RKO (cell line): ENCODE measurements at places on chromosomes 7 and 10.

DNA sequence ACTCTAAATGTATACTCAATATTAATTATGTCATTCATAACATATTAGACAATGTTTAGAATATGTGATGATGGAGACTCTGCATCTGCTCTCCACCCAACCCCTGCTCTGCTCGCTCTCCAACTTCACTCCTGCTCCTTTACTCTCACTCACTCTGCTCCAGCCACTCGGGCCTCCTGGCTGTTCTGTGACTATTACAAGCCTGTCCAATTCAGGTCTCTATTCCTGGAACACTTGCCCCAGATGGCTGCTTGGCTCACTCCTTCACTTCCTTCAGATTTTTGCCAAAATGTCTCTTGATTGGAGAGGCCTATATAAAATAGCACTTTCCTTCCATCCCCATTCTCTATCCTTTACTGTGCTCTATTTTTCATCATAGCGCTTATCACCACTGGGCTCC is 84.8 kb downstream of the HBP1 start:
- DNase-seq: no peak

DNA sequence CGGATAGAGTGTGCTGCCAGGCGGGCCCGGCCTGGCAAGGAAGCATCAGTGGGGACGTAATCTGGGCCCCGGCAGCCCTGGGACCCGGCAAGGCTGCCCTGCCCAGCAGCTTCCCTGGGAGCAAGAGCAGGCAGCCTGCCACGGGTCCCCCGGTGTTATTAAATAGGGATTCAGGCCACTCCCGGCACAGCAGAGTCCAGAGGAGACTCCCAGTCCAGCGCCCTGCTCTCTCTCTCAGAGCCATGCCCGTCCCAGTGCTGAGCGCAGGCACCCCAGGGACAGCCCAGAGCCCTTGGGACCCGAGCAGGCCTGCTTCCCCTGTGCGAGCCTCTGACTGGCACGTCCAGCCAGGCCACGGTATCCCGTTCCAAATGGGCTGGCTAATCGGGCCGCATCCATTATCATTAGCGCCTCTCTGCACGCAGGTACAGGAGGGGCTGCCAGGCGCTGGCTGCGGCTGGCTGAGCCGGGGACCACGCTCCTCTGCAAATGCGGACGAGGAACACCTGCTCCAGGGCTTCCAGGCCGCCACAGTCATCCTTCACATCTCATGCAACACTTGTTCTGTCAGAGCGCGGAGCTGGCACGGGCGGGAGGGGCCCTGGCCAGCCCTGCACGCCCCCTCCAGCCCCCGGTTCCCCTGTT is 344.2 kb upstream of the MKI67 start:
- no peak for DNase-seq

DNA sequence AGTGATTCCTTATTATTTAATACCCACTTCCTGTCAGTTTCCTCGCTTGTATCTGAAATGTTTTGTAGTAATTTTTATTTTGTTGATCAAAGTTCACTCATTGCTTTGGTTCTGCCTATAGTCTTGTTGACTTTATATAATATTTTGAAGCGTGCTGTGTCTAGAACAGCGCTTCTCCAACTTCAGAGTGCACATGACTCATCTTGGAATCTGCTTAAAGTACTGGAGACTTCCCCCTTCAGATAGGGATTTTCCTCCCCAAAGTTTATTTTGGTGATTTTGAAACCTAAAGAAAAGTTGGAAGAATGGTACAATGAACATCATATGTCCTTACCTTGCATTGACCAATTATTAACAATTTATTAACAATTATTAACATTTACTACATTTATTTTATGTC is 5.8 kb downstream of the COMTD1 start:
- DNase-seq: no peak

GRCh38 chr7:28397141-28397540 is 15.2 kb upstream of the CREB5 start:
- no peak for DNase-seq
